ENCODE measurements at places on chromosomes 12 and 14. TPM values are rescaled to one million over a fixed set of nuclear protein-coding genes. Genes with fewer than 3 reads are reported as not detected.

KLRD1 gene
- 0.59 TPM for total RNA-seq

KRT7 gene
- total RNA-seq, result 1.1 TPM

ACOT2 gene
- 14.3 TPM for total RNA-seq

PCED1B gene
- total RNA-seq, result 4.2 TPM

HOXC12 gene
- not detected for total RNA-seq

TAS2R43 gene
- 2.5 TPM for total RNA-seq

GRCh38 chr14:22448035-22448904 is 140.8 kb downstream of the DAD1 start:
- DNase-seq, result peak; percentile 76

- no peak for DNase-seq
Observed at GRCh38 chr12:39805651-39806050, 186.0 kb upstream of the ABCD2 start.

- no peak for DNase-seq
Observed at GRCh38 chr12:6104027-6104426, 20.4 kb downstream of the VWF start.

GRCh38 chr12:53750812-53751335 is 905 bp downstream of the CISTR start:
- peak; percentile 83 for DNase-seq

GRCh38 chr14:32546246-32546645 is 217.1 kb downstream of the AKAP6 start:
- DNase-seq, result no peak

DNA sequence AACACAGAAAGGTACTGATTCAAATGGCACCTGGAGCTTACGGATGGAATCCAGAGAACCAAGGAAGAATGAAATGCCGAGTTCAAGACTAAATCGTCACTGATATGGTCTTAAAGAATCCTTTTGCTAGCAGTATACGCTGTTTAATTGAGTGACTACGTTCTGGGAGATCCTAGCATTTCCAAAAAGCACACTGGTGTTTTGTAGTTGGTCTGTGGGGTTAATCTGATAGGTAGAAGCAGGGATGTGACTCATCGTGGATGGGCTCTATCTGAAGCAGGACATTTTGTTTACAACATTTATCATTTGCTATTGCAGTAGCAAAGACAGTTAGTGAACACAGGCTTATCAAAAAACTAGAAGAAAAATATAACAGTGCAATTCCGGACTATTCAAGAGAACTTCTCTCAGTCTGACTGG is 169.2 kb upstream of the HMGA2 start:
- DNase-seq, result no peak

GRCh38 chr14:21258005-21258888 is 11.0 kb downstream of the HNRNPC start:
- no peak for DNase-seq
